ENCODE measurements at places on chromosomes 16 and 17.

DNA sequence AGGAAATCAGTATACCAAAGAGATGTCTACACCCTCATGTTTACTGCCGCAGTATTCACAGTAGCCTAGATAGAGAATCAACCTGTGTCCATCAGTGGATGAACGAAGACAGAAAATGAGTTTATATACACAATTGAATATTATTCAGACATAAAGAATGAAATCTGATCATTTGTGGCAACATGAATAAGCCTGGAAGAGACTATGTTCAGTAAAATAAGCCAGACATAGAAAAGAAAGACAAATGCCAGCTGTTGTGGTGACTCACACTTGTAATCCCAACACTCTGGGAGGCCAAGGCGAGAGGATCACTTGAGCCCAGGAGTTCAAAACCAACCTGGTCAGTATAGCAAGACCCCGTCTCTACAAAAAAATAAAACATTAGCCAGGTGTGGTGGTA is 16.1 kb downstream of the NUDT16L1 start:
- no peak for DNase-seq

DNA sequence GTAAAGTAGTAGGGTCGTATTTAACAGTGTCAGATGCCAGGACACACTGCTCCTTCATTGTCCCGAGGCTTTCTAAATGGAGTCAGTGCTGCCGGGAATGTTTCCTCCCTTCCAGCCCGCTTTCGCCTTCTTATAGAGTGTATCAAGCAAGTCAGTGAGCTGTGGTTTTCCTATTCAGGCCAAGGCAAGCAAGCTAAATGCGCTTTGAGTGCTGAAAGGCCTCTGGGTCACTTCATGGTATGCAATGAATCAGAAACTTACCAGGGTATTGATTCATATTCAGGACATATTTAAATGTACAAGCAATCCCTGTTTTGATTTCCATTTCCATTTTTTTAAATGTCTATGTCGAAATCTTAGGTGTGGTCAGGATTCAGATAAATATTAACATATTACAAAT is 327.9 kb upstream of the SOX9 start:
- DNase-seq: peak; percentile 95

DNA sequence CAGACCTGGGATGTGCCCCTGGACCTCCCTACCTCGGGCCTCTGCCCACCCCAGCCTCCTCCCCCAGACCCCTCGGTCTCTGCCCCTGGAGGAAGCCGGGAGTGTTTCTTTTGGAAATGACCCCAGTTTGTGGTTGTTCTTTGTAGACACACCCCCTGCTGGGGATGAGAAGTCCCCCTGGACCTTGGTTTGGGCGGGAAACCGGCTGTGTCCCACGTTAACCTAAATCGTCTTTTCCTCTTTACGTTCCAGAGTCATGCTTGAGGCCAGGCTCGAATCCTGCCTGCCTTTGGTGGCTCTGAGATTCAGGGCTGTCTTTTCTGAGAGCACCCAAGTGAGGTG is 116.6 kb downstream of the METRNL start:
- no peak for DNase-seq

GRCh38 chr16:1613728-1614455 is 1.7 kb downstream of the CRAMP1 start:
- peak; percentile 59 for DNase-seq

- DNase-seq: no peak
Observed at GRCh38 chr16:1990351-1991134, 773 bp downstream of the SYNGR3 start.

GRCh38 chr16:2765462-2766404 is 11.3 kb downstream of the ELOB start:
- no peak for DNase-seq

GRCh38 chr17:50816271-50816670 is 19.1 kb upstream of the WFIKKN2 start:
- DNase-seq: no peak

- no peak for DNase-seq
Observed at GRCh38 chr16:8764525-8765250, 32.8 kb downstream of the TMEM186 start.

- DNase-seq: no peak
Observed at GRCh38 chr16:48049847-48050246, 105.9 kb downstream of the ABCC12 start.

DNA sequence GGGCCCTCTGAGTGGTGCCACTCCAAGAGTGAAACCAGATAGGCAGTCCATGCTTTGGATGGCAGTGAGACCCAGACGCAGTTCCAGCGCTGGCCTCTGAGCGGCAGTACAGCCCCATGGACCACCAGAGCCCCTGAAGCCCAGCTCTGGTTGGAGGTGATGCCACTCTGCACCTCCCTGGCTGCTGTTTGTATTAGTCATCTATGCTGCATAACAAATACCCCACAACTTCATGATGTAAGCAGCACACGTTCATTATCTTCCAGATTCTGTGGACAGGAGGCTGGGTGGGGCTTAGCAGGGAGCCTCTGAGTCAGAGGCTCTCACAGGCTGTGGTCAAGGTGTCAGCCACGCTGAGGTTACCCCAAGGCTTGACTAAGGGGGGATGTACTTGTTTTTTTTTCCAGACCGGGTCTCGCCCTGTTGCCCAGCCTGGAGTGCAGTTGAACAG is 5.1 kb upstream of the NME4 start:
- DNase-seq: peak; percentile 70

- no peak for DNase-seq
Observed at GRCh38 chr16:674968-675883, at the start of gene RHBDL1. Gene RHBDL1, plus strand, starts transcription at chr16:675671. Its CDS starts 120 bp downstream, at chr16:675791.

GRCh38 chr16:50528820-50529219 is 19.4 kb upstream of the NKD1 start:
- DNase-seq: no peak

DNA sequence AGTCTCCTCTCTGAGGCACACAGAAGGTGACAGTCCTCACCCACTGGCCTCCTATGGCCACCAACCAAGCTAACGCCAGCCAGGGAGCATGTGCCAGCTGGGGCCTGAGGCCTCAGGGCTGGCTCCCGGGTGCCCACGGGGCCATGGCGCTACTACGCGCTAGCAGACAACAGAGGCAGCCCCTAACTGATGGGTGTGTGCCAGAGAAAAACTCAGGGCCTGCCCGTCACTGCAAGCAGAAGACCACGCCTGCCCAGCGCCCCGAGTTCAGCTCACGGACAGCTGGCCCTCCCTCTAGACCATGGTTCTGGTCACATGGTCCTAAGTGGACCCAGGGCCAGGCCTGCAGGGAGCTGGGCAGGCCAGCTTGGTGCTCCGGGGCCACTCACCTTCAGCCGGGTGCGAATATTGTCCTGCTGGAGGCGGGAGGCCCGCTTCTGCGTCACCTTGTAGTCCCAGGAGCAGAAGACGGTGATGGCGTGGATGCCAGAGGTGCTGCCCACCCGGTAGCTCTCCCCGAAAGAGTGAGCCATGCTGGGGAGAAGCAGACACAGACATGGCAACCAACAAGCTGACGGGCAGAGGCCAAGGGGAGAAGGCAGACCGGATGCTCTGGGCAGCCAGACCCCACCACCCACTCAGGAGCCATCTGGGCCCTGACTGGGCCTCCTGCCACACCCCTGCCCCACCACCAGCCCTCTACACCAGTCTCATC is 6.2 kb downstream of the TMC6 start:
- DNase-seq: no peak

- peak; percentile 80 for DNase-seq
Observed at GRCh38 chr16:67246081-67246755, 1.1 kb downstream of the FHOD1 start.

- DNase-seq: no peak
Observed at GRCh38 chr16:88308441-88309173, 74.2 kb upstream of the ZNF469 start.

- DNase-seq: peak; percentile 50
Observed at GRCh38 chr16:56041556-56042140, 149.6 kb upstream of the GNAO1 start.

- DNase-seq: peak; percentile 45
Observed at GRCh38 chr16:76309639-76310335, 32.6 kb downstream of the CNTNAP4 start.

DNA sequence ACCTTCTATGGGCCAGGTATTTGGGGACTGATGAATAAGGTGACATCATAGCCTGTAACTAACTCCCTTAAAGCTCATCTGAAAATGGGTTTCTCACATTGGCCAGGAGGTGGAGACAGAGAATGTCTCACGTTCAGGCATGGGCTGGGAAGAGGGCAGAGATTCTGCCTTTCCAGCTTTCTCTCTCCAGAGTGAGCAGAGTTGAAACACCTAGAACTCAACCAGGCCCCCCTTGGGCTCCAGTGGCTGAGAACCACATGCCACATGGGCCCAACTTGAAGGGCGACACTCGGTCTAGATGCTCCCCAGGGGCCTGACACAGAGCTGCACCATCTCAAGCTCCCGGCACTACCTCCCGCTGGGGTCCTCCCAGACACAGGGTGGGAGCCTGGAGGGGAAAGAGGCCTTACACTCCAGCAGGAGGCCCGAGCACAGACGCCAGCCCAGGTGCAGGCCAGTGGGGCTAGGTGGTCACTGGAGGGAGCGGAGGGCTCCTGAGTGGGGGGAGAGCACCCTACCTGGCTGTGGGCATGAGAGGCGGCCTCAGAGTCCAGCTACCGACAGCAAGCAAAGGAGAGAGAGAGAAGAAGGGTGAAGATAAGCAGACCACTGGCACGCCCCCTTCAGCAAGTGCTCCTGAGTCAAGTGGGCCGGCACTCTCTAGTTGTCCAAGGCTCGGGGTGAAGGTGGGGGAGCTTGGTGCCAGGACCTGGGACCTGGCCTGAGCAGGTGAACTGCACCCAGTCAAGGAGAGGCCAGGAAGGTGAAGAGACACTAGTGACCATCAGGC is 55.9 kb downstream of the MYO18A start:
- DNase-seq: peak; percentile 80

- peak; percentile 83 for DNase-seq
Observed at GRCh38 chr16:2799859-2800226, 1.6 kb downstream of the PRSS41 start.

GRCh38 chr17:82106688-82107305 is 8.8 kb upstream of the FASN start:
- no peak for DNase-seq

GRCh38 chr16:46613352-46613751 is 7.8 kb downstream of the SHCBP1 start:
- no peak for DNase-seq

GRCh38 chr17:75539967-75540729 is 14.7 kb downstream of the LLGL2 start:
- peak; percentile 46 for DNase-seq

DNA sequence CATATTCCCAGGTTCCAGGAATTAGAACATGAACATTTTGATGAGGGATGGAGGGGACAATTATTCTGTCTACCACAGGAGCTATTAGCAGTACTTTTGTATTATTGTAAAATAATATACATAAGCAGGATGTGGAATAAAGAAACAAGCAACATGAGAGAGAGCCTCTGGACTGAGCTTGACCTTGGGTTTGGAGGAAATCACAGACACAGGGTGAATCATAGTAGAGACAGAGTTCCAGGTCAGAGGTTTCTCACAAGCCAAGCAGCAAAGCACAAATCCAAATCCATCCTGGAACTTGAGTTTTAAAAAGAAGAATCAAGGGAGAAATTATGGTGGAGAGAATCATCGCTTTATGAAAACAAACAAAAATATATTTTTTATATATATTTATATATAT is 5.1 kb downstream of the KRT31 start:
- no peak for DNase-seq

DNA sequence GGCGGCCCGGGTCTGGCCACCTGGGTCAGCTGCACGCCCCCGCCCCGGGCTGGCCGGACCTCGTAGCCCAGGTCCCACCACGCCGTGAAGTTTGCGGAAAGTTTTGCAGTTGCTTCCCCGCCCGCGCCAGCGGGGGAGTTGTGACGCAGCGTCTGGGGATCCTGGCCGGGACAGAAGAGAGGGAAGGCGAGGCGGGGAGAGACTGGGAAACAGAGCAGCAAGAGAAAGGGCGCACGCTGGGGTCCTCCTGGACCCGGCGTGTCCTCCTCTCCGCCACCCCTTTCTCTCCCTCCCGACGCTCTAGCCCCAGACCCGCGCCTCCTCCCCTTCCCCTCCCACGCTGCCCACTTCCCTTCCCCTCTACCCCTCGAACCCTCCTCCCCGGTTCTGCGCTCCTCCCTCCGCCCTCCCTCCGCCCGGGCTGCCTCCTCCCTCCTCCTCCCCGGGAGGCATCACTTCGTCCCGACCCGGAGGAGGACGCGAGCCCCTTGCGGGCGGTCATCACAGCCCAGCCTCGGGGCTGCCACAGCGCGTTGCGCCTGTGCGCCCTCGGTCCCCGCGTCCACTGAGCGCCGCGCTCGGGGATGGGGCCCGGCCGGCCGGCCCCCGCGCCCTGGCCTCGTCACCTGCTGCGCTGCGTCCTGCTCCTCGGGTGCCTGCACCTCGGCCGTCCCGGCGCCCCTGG is at the start of gene MRC2:
TSS of gene MRC2 (plus strand) at position 452 of the 685 bp plus-strand sequence. CDS start at position 585, 133 bp downstream.
- peak; percentile 68 for DNase-seq

DNA sequence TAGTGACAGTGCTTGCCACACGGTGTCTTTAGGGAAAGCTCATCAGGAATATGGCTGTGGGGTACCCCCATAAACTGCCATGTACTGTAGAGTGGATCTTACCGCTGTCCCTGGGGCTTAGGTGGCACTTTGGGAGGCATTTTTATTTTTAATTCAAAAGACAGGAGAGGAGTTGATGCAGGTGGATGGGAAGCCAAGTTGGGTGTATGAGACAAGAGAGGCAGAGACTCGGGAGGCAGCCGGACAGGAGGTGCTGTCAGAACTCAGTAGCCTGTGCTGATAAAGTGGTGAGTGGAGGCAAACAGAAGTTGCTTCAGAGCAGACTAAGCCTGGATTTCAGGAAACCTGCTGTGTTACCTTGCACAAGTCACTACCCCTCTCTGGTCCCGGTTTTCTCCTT is 185.9 kb downstream of the TMEM132E start:
- no peak for DNase-seq

- no peak for DNase-seq
Observed at GRCh38 chr17:78988152-78988551, 8.4 kb upstream of the LGALS3BP start.

DNA sequence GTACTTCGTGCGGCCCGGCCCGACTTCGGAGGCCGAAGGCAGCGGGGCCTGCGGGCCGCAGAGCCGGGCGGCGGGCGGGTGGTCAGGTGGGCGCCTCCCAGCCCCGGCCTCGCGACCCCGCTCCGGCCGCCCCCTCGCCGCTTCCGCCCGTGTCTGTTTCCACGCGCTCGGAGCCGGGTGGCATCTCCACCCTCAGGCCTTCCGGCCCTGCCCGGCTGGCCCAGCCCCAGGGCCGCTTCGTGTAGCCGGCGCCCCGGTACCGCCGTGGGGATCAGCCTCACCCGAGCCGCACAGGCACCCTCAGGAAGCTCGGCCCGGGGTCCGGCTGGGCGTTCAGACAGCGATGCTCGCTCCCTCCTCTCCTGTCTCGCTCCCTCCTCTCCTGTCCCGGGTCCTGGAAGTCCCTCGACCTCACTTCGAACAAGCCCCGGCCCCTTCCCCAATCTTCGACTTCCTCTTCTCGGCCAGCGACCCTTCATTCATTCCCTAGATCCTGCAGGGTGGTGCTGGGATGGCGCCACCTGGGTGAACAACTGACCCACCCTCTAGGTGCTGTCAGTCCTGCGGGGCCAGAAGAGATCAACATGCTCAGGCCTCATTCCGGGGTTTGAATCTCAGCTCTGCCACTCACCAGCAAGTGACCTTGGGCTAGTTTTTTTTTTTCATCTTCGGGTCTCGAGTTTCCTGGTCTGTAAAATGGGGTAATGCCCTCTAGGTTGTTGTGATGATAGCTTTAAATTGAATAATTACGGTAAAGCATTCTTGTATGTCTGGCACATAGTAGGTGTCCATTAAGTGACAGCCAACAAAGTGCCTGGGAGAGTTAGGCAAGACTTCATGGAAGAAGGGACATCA is 610 bp downstream of the VPS4A start:
- peak; percentile 47 for DNase-seq

- DNase-seq: no peak
Observed at GRCh38 chr17:55284001-55284884, 19.5 kb downstream of the HLF start.

Data from epithelial cell of esophagus (primary cell).